ENCODE measurements at places on chromosomes 6 and 20.

DNA sequence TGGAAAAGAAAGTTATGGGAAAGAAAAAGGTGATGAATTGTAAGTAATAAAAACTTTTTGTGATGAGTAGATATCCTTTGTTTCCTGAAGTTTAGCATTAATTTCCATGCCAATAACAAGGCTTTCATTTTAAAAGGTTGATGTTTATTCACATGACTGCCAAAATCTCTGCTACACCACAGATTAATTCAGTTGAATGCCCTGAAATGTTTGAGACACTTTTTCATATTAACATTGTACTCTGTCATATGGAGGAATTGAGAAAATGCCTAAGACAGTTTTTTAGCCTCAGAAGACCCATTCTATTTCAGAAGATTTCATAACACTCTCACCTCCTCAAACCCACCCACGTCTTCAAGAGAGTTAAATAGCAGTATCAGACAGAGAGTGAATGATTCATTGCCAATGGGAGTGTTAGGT, 115.5 kb downstream of the ADGRG6 start:
- no peak for DNase-seq

DNA sequence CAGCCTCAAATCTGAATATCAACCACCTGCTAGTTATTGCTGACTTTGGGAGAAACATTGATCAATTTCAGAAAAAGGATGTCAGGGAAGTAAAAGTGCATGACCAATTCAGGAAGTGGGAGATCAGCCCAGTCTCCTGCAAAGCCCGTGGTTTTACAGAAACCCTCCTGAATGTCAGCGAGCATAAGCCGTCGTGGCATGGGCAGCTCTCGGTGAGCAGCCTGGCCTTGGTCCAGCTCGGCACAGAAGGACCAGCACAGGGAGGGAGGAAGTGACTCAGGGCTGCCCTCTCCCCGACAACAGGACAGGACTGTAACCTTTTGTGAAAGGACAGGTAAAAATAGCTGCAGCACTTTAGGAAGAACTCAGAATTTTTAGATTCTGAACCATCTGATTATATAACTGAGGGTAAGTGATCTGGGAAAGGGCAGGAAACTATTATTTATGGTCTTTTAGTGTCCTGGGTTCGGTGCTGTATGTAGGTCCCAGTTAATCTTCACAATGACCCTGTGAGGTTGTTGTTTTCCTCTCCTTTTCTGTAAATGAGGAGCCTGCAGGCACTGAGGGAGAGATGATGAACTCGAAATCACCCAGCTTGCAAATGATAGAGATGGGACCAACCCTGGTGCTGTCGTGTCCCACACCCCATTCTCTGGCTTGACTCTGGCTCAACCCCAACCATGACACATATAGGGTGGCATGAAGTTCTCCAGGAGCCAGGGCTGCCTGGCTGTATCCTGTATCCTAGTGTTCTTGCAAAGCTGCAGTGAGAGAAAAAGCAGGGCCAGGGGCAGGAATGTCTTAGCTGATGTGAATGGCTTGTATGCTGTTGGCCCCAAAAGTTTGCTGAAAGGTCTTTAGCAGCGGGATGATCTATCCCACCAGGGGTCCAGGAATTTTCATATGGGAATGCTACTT, 37.6 kb downstream of the NRN1 start:
- no peak for DNase-seq

- DNase-seq = no peak
Measured at GRCh38 chr6:107578642-107579341, 88.9 kb downstream of the SOBP start.

- peak; percentile 26 for DNase-seq
Measured at GRCh38 chr20:37564388-37565133, 36.9 kb upstream of the BLCAP start.

DNA sequence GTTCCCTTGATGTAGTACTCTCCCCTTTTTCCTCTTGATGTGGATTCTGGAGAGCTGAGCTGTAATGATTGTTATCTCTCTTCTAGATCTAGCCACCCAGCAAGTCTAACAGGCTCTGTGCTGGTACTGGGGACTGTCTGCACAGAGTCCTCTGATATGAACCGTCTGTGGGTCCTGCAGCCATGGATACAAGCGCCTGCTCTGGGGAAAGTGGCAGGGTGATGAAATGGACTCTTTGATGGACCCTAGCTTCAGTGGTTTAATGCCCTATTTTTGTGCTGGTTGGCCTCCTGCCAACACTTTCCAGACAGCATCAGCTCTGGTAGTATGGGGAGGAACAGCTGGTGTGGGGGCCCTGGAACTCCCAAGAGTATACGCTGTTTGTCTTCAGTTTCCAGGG, 216.3 kb downstream of the ADGRG6 start:
- no peak for DNase-seq

- no peak for DNase-seq
Measured at GRCh38 chr20:40176098-40176841, 512.8 kb downstream of the MAFB start.

DNA sequence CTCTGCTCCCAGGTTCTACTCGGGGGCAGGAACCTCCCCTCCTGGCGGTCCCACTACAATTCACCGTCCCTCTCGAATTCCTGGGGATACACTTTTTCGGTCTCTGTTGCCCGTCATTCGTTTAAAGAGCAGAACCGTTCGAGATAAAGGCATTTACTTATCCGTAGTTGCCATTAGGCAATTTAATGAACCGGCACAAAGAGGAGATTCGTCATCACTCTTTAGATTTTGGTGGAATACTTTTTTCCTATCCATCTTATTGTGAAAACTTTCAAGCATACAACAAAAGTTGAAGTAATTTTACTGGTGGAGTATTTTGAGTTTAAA, 1.2 kb upstream of the CD24 start:
- no peak for DNase-seq

GRCh38 chr6:21188505-21189223, 404.9 kb upstream of the SOX4 start:
- DNase-seq = no peak

- no peak for DNase-seq
Measured at GRCh38 chr6:32075781-32076180, 33.4 kb downstream of the TNXB start.

DNA sequence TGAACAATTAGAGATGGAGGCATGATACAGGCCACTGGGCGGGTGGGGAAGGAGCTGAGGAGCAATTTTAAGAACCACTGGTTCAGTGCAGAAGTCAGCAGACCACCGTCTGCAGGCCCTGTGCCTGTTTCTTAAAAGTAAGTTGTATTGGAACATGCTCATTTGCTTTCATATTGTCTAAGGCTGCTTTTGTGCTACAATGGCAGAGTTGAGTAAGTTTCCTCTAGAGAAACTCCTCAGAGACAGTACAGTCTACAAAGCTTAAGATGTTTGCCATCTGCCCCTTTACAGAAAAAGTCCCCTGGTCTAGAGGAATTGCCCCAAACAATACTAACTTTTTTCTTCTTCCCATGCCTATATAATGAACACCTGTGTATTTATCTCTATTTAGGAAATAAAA, 28.5 kb upstream of the UBE2J1 start:
- DNase-seq = no peak

DNA sequence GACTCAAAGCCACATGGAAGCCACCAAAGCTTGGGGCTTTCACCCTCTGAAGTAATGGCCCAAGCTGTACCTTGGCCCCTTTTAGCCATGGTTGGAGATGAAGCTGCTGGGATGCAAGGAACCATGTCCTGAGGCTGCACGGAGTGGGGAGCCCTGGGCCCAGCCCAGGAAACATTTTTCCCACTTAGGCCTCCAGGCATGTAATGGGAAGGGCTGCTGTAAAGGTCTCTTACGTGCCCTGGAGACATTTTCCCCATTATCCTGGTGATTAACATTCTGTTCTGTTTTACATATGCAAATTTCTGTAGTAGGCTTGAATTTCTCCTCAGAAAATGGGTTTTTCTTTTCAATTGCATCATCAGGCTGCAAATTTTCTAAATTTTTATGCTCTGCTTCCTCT, 558.2 kb downstream of the EYS start:
- DNase-seq = no peak

GRCh38 chr6:78844899-78845298, 22.5 kb upstream of the IRAK1BP1 start:
- no peak for DNase-seq

GRCh38 chr20:31816221-31816620, 2.9 kb upstream of the MYLK2 start:
- DNase-seq = no peak

DNA sequence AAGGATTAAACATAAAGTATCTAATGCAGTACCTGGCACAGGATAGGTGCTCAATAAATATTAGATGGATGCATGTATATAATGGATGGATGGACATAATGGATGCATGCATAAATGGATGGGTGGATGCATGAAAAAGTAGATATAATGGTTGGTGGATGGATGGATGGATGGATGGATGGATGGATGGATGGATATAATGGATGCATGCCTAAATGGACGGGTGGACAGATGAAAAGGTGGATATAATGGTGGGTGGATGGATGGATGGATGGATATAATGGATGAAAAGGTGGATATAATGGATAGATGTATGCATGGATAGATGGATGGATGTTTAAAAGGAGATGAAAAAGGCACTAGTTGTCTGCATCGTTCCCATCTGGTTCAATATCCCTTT, 26.0 kb downstream of the TFEB start:
- no peak for DNase-seq

DNA sequence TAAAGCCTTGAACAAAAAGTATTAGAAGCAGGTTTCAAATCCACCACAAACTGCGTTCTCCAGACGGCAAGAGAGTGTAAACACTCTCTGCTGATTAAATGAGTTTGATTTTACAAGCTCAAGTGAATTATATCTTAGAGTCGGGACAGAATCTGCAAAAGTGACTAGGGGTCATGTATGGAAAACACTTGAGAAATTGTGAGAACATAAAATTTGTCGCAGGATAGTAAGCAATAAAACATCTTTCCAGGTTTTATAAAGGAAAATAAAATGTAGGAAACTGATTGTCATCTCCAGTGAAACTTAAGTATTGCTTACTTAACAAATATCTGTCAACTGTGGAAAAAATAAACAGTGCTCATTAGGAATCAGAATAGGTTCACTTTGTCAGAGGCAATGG, 374.2 kb downstream of the ARHGAP18 start:
- no peak for DNase-seq

- no peak for DNase-seq
Measured at GRCh38 chr6:147207351-147207750, 3.1 kb downstream of the STXBP5 start.

GRCh38 chr6:135935941-135936601, 84.6 kb downstream of the PDE7B start:
- no peak for DNase-seq

DNA sequence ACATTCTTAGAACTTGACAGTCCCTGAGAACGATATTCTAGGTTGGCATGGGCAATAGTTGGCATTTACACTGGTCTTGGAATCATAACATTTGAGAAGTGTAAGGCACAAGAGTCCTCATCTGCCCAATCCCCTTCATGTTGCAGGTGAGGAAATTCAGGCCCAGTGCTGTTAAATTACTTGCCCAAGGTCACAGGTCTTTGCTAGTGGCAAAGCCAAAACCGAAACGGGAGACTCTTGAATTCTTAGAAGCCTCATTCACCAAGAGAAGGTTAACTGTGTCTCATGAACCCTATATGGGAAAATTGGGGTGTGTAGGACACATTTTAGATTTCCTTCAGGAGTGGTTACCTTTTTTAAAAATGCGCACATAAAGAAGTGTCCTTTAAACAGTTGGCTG, 7.2 kb downstream of the E2F3 start:
- DNase-seq = no peak

DNA sequence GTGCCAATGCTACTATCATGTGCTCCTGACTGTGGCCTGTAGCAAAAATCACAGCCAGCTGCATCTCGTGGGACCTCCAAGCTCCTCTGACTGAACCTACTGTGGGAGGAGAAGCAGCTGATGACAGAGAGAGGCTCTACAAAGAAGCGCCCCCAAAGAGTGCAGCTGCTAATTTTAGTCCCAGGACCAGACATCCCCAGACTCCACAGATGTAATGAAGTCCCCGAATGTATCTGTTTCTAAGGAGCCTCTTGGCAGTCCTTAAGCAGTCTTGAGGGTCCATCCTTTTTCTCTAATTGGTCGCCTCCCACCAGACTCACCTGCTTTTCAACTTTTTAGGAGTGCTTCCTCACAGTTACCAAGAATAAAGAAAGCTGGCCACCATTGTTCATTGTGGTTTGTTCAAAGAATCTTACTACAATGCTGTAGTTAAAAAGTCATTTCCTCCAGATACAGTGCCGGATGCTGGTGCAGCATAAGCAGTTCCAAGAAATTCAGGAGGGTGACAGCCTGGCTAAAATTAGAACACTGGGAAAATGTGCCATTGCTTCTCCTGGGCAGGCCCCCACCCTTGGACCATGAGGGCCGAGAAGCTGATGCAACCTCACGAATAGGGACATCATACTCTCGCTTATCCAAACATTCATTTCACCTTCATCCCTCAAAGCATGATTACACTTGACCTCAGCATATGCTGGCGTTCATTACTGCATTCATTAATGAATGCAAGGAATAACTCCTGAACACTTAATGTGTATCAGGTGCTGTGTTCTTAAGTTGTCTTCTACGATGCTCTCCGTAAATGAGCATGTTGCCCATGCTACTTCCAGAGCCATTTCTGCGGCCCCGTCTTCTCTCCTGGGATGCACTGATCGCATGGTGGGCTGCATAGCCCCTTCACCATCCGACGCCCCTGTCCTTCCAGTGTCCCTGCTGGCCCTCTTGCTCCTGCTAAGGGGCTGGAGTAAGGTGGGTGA, 66.4 kb downstream of the LY86 start:
- no peak for DNase-seq

DNA sequence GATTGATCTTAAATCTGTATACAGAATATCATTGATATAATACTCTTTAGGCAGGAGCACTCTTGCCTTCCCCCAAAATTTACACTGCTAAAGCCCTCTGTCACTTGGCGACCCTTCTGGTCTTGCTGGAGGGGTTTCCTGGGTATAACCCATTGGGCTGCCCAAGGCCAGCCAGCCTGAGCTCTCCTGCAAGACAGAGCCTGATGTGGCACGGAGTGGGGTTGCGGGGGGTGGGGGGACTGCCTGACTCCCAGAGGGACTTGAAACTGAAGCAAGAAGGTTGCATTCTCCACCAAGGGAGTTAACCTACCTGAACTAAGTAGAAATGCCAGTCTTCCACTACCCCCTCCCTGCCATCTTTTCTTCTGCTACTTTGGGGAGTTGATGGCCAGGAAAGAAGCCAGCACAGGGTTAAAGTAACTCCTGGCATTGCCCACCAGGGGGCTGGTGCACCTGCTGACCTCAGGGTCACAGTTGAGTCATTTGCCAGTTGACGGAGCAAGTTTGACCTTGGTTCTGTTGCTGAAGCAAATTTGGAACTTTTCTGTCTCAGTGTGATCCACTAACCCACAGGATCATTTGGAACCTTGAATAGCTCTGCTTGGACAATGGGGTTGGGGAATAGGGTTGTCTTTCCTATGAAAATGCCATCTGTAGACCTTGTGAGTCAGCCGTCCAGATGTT, 79.4 kb downstream of the ASXL1 start:
- no peak for DNase-seq

- DNase-seq = no peak
Measured at GRCh38 chr6:143099647-143100046, 39.0 kb downstream of the AIG1 start.

GRCh38 chr6:69542494-69542893, 254.3 kb downstream of the LMBRD1 start:
- no peak for DNase-seq

DNA sequence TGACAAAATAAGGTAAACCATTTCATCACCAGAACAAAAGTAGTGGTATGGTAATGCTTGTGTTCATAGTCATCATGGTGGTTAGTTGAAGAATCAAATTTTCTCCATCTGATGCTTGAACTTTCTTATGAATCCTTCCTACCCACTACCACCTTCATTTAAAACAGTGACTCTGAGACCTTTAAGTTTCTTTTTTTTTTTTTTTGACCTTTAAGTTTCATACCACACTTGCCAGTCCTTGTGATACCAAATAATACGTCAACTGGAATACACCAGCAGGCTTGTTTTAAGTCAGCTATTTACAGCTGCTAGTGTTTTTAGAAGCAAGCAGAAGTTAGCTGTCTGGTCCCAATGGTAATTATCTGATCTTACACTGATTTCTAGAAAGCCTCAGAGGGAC, 413.4 kb upstream of the SOX4 start:
- DNase-seq = no peak
